Left lung (tissue), 14 donors: ENCODE measurements at places on chromosomes 6 and 20. TPM values are rescaled to one million over a fixed set of nuclear protein-coding genes. Genes with fewer than 3 reads are reported as not detected.

The BPI gene
- 0.47 TPM for total RNA-seq

GRCh38 chr6:52975580-52975979, 19.5 kb downstream of the GSTA4 start:
- DNase-seq: peak; percentile 12

The OR2H1 gene
- not detected for total RNA-seq

DNA sequence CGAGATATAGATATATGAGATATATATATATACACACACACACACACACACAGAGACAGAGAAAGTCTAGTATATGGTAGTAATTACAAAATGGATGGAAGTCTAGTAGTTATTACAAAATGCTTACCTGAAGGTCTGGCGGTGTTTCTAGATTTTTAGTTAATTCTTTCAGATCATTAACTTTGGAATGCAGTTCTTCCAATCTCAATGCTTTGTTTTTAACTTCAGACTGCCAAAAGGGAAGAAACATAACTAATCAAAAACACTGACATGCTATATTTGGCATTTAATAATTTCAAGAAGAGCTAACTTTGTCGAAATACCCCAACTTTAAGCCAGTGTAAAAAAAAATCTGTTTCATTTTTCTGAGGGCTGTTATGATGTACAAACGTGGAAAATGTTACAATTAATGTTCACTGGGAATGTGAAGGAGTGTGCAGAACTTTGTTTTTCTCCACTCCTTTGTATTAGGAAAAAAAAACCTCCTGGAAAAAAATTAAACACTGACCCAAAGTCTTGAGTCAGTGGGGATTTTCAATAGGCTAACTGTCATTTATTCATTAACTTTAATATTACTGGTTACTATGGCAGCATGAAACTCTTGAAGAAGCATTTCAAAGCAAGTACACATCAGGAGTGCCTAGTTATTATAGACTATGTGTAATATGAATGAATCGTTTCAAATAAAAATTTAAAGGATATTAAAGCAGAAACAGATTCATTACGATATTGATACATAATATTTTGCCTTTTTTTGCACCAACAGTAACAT, 232.9 kb downstream of the SYNE1 start:
- no peak for DNase-seq

The GNAS gene
- 1,158 TPM for total RNA-seq

- no peak for DNase-seq
Observed at GRCh38 chr6:18335948-18336347, 51.2 kb upstream of the RNF144B start.

DNA sequence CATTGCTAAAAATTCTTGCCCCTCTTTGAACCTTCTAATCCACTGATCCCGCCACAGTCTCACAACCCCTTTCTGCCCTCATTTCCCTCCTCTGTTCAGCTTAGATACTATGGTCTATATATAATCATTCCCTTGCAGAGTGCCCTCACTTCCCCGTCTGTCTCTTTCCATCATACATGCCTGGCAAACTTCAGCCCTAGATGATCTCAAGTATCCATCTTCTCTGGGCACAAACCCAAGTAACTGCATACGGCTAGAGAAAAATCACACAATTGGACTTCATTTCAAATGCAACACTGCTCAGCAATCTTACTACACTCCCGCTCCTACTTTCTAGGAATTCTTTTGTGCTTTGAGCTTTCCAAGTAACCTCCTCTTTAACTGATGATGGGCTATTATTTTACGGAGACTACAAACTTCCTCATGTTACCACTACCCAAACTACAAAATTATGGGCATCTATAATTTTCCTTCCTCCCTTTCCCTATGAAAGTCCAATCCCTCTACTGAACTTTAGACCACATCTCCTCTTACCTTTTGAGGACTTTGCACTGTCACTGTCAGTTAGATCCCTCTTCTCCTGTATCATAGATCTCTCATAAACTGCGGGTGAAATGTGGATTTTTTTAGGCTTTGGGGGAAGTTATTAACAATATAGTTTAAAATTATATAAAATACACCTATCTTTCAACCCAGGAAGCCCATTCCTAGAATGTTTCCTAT, 135.6 kb downstream of the BTBD9 start:
- no peak for DNase-seq

- DNase-seq: peak; percentile 69
Observed at GRCh38 chr6:155328539-155329459, 14.5 kb upstream of the TFB1M start.
